Activated CD4-positive, alpha-beta memory T cell treated with anti-CD3 and anti-CD28 coated beads, Interleukin-2, amount 10 ng/mL, durations not matched to agents 7 days and 5 days (primary cell): ENCODE measurements at places on chromosomes 5 and 9. TPM values are rescaled to one million over a fixed set of nuclear protein-coding genes. Genes with fewer than 3 reads are reported as not detected.
A peak's percentile ranks its signal among the peaks of the same experiment; 100 is the strongest.

DNA sequence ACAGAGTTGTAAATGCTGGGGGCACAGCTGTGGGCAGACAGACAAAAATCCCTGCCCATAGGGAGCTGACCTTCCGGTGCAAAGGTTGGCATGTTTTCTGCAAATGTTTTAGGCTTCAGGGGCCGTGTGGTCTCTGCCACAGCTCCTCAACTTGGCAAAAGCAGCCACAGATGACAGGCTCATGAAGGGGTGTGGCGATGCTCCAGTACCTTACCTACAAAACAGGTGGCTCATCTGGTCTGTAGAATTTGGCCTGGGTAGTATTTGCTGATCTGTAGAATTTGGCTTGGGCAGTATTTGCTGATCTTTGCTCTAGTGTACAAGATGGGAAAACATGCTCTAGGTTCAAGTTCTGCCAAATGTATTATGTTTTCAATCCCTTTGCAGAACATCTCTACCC lies 283.9 kb downstream of the GADD45G start:
- peaks cover 3% of the 10 kb centered on the region for H3K27me3 ChIP-seq
- no peak for DNase-seq
- no peak overlapping the region for H3K27ac ChIP-seq
- no peak overlapping the region for H3K4me3 ChIP-seq
- no peaks in the 10 kb centered on the region for H3K36me3 ChIP-seq

The PCDHGB2 gene
- 0.23 TPM for total RNA-seq

The ZCCHC9 gene
- total RNA-seq = 41.3 TPM

DNA sequence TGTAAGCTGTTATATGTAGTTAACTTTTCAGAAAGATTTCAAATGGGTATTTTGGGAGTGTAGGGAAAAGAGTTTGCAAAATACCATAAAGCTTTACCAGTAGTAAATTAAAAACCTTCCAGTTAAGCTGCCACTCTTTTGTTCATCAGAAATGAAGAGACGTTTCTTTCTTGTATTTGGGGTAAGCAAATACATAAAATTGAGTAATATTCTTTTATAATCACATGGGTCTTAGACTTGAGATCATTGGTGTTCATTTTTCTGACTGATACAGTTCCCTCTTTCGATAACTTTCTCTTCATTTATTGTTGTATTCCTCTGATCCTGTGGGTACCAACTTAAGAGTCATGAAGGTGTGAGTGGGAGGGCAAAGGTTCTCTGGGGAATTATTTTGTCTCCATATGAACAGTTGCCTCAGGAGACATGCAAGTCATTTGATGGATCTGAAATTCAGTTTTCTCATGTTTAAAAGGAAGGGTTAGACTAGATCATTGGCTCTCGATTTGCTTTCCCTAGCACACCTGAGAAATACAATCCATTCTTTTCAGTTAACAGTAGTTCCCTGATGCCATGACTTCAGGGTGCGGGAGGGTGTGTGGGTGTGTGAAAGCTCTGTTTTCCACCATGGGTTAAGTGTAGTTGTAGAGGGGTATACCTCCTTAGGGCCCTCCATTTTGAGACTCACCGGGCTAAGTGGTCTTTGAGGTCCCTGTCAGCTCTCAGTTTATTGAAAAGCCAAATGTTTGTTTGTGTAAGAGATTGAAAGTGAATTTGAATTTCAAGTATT lies 47.7 kb downstream of the CNTRL start:
- no peaks in the 10 kb centered on the region for H3K27me3 ChIP-seq
- peak overlapping the region; percentile 86 for H3K27ac ChIP-seq
- H3K4me1 ChIP-seq = peaks cover 45% of the 10 kb centered on the region
- DNase-seq = no peak

GRCh38 chr5:141931694-141932093 lies 8.0 kb downstream of the DELE1 start:
- H3K4me3 ChIP-seq = no peak overlapping the region
- peaks cover 69% of the 10 kb centered on the region for H3K36me3 ChIP-seq
- no peaks in the 10 kb centered on the region for H3K27me3 ChIP-seq

- H3K27me3 ChIP-seq = no peaks in the 10 kb centered on the region
- no peak overlapping the region for H3K4me3 ChIP-seq
- no peak overlapping the region for H3K27ac ChIP-seq
- no peaks in the 10 kb centered on the region for H3K4me1 ChIP-seq
- H3K36me3 ChIP-seq = no peaks in the 10 kb centered on the region
Measured at GRCh38 chr5:2895876-2896275, 144.4 kb upstream of the IRX2 start.

DNA sequence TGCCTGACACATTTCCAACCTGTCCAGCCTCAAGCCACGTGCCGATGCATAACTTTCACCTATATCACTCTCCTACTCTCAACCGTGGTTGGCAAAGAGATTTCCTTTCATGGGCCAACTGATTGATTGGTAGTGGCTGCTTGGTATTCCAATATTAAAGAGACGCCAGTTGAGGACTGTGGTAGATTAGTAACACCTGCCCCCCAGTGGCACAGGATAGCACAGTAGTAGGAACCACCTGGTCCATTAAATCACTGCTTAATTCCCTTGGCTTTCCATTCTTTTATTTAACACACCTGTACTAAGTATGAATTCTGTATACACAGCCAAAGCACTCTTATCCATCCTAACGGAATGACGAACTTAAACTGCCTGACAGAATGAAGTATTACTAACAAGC lies 19.1 kb upstream of the FOXB2 start:
- H3K4me1 ChIP-seq = no peaks in the 10 kb centered on the region
- H3K27ac ChIP-seq = no peak overlapping the region
- DNase-seq = no peak
- H3K4me3 ChIP-seq = no peak overlapping the region
- no peaks in the 10 kb centered on the region for H3K36me3 ChIP-seq

DNA sequence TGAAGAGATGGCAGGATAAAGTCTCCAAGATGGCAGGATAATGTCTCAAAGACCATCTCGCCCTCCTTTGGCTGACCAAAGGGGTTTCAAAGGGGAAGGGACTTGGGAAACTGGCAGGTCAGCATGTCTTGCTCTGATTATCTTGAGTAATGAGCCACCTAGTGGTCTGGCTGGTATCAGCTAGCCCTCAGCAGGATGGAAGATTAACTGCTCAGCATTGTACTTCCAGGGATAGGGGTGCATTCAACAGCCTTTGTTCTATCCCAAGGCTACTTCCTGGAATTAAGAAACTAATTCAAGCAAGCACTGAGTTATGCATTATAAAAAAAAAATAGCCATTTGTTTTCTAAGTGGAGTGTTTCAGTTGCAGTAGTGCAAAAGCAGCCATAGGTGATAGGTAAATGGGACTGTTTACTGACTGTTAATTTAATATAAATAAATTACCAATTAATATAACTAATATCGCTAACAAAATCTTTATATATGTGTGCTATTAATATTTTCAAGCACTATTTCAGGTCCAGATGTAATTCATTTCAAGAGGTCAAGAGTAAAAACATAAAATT lies 555.5 kb downstream of the CDH9 start:
- H3K27me3 ChIP-seq = no peaks in the 10 kb centered on the region
- no peak for DNase-seq
- no peaks in the 10 kb centered on the region for H3K4me1 ChIP-seq

DNA sequence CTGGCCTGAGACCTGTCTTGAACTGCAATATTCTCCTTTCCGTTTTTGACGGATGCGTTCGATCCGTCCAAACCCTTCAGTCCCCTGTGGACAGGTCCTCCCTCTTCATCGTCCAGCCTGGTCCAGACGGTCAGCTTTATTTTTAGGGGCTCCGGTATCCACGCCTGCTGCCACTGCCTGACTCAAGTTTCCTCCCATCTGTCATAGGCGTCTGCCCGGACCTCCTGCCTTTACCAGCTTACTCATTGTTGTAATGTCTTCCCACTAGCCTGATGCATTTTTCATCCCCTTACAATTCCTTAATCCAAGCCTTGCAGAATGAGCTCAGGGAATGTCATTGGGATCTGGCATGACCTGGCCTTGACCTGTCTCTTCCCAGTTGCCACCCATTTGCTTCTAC lies 145.8 kb downstream of the TENT4A start:
- peaks cover 7% of the 10 kb centered on the region for H3K27me3 ChIP-seq
- peaks cover 3% of the 10 kb centered on the region for H3K4me1 ChIP-seq
- H3K27ac ChIP-seq = no peak overlapping the region
- H3K36me3 ChIP-seq = no peaks in the 10 kb centered on the region

DNA sequence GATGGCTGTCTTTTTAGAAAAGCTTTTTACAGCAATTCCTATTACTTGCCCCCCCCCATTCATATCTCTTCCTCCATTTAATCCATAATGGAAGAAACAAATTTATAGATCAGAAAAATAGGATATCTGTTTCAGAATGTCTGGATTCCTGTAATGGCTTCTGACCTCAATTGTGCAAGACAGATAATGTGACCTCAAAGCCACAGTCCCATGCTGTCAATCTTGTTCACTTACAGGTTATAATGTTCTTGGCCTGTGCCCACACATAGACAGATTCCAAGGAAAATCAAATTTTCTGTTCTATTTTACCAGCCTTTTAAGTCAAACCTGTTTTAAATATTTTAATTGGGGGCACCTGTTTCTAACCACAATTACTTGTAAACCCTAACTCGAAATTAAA lies 143.4 kb downstream of the ENTREP1 start:
- peaks cover 2% of the 10 kb centered on the region for H3K36me3 ChIP-seq
- H3K27me3 ChIP-seq = no peaks in the 10 kb centered on the region

DNA sequence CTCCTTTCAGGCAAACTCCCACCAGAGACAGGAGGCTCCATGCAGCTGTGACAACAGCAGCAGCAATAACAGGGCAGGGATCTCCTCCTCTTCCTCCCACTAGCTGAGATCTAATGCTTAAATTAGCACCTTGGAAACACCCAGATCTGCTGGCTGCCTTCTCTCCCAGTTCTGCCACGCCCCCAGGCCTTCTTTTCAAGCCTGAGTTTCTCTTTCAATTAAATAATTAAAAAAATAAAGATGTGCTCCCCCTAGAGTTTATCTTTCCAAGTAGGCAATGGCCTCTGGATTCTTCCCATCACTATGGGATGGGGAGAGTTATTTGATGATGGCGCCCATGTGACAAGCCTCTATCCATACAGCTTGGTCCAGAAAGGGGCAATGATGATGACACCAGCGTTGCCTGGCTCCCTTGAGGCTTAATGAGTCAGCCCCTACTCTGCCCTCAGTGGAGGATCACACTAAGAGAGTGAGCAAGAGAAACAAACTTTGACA lies 3.8 kb downstream of the FAM219A start:
- H3K27me3 ChIP-seq = peaks cover 4% of the 10 kb centered on the region
- DNase-seq = no peak
- peaks cover 62% of the 10 kb centered on the region for H3K4me1 ChIP-seq

- H3K4me1 ChIP-seq = peaks cover 8% of the 10 kb centered on the region
- peaks cover 17% of the 10 kb centered on the region for H3K36me3 ChIP-seq
- DNase-seq = no peak
- H3K27ac ChIP-seq = no peak overlapping the region
- H3K4me3 ChIP-seq = no peak overlapping the region
- H3K27me3 ChIP-seq = no peaks in the 10 kb centered on the region
Measured at GRCh38 chr9:4826417-4827166, 33.8 kb downstream of the RCL1 start.

DNA sequence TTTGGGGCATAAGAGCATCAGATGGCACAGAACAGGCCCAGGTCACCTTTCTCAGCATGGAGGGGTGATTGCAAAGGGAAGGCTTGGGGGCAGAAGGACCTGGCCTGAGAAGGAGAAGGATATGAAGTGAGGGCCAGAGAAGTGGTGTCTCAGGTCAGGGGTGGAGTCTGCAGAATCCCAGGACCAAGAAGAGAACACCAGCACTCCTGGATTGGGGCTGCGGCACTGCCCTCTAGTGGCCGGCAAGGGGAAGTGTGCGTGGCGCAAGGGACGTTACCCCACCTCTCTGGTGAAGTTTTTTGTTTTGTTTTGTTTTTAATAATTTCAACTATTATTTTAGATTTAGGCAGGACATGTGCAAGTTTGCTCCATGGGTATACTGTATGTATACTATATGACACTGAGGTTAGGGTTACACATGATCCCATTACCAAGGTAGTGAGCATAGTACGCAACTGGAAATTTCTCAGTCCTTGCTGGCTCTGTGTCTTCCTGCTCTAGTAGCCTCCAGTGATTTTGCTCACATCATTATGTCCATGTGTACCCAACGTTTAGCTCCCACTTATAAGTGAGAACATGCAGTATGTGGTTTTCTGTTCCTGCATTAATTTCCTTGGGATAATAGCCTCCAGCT lies 1548.6 kb downstream of the EFNA5 start:
- H3K27ac ChIP-seq = no peak overlapping the region
- no peaks in the 10 kb centered on the region for H3K4me1 ChIP-seq
- H3K4me3 ChIP-seq = no peak overlapping the region
- peak; percentile 18 for DNase-seq
- H3K36me3 ChIP-seq = no peaks in the 10 kb centered on the region

The TEX48 gene
- 0.48 TPM for total RNA-seq

- H3K36me3 ChIP-seq = no peaks in the 10 kb centered on the region
- no peaks in the 10 kb centered on the region for H3K4me1 ChIP-seq
- no peak overlapping the region for H3K4me3 ChIP-seq
- DNase-seq = no peak
Measured at GRCh38 chr9:130150779-130151382, 21.3 kb upstream of the NCS1 start.

DNA sequence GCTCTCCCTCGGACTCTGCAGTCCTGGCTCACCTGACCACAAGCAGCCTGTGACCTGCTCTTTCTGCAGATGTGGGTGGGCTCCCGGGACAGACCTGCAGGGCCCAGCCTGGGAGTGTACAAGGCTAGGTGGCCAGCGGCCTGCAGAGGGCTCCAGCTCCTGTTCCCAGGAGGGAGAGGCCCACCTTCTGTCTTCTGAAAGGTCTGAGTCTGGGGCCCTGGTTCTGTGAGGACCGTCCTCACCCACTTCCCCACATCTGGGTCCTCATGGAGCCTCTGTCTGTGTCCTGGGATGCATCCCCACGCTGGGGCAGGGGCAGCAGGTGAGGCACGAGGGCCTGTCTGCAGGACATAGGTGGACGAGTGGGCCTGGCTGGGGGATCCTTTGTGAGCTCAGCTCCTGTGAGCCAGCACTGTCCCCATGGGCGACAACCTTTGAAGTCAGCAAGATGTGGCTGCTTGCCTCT lies 43.7 kb downstream of the PHF2 start:
- no peaks in the 10 kb centered on the region for H3K36me3 ChIP-seq
- no peak for DNase-seq
- no peak overlapping the region for H3K4me3 ChIP-seq
- no peaks in the 10 kb centered on the region for H3K27me3 ChIP-seq

The CARTPT gene
- not detected for total RNA-seq
